Stimulated activated CD4-positive, alpha-beta T cell treated with anti-CD3 and anti-CD28 coated beads, Interleukin-15, amount 100 ng/mL, for 48 hours (primary cell): ENCODE measurements at places on chromosomes 3 and 15.

DNA sequence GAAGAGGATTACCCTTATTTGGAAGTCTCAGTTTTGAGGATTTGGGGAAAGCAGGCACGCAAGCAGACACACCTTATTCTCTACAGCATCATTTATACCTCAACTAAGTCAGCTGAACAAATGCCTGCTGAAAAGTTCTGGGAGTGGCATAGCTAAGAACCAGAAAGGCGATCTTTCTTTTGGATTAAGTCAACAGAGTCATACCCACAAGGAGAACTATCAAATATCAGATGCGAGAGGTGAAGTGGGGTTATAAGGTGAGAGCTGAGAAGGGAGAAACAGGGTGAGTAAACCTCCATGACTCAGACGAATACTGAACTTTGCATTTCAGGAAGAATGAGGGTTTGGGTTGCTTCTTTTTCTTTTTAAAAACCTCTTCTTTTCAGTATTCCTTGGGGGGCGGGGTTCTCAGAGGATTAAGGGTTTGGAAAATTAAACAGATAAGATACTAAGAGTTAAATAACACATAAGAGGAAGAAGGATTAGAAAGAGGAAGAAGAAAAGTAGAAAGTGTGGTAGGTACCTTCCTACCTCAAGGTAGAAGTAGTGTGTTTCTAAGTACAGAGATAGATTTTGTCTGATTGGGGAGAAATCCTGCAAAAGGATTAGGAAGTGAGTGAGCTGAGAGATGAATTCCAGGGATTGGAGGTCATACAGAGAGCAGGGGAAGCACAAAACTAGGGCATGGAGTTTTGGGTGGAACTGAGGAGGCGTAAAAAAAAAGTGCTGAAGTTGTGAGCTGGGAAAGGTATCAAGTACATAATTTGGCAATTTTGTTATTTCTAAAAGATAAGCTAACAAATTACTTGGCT is 41.3 kb upstream of the ICE2 start:
- DNase-seq: no peak

GRCh38 chr3:23484386-23484785 is 281.3 kb downstream of the UBE2E2 start:
- DNase-seq: no peak

DNA sequence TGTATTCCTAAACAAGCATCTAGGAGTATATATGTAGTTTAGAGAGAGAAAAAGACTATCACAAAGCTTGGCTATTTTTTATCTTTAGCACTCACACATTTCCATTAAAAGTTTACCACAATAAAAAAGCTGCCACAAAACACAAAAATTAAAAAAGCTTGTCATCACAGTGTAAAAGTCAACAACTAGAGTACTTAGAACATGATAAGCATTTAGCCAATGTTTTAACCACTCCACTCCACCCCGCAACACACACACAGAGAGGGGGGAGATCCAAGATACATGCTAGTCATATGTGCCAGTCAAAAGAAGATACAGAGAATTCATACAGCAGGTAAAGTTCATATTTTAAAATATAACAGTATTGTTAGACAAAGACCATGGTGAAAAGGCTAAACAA is 79.7 kb downstream of the STAG1 start:
- no peak for DNase-seq

GRCh38 chr3:155938409-155938808 is 68.0 kb downstream of the GMPS start:
- DNase-seq: no peak

- DNase-seq: no peak
These were observed 13.1 kb upstream of the GP9 start for GRCh38 chr3:129047553-129047839.

GRCh38 chr3:195004512-195005250 is 266.3 kb downstream of the XXYLT1 start:
- no peak for DNase-seq

DNA sequence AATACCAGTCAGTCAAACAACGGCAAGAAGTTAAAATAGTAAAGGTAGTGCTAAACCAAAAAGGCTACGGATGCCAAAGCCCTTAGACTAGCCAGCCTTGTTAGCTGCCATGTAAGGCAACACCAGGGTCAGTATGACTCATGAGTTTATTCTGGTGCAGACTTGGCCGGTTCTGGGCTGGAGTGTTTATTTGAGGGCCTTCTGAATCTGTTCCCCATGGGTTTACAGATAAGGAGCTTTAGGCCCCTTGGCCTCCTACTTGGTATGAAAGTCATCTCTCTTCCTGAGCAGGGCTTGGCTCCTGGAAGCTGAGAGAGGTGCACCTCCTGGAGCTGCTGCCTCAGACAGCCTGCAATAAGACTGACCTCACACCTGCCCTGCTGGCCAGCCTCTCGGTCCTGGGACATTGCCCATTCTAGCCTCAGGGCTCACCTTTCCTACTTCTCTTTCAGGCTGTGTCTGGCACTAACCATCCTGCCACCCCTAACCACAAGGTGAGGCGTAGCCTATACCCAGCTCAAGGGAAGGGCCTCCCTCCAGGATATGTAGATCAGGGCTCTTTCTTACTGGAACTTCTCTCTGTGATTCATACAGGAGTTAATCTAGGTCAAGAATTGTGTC is 10.4 kb upstream of the RTP1 start:
- no peak for DNase-seq

DNA sequence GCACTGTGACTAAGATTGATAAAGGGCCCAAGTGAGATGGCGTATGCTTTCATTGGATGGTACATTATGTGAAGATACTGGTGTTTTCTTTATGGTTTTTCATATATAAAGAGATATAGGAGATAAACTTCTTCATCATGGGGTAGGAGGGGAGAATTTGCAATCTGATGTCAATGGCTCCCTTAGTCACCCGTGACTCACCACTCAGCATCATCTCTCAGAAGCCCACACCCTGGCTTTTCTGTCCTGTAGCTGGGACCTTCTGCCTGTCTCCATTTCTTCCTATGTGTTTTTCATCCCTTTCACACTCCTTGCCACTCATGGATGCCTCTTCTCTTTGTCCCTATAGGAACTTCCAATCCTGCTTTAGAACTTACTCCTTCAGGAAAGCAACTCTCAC is 114.3 kb upstream of the SEMA6D start:
- no peak for DNase-seq

DNA sequence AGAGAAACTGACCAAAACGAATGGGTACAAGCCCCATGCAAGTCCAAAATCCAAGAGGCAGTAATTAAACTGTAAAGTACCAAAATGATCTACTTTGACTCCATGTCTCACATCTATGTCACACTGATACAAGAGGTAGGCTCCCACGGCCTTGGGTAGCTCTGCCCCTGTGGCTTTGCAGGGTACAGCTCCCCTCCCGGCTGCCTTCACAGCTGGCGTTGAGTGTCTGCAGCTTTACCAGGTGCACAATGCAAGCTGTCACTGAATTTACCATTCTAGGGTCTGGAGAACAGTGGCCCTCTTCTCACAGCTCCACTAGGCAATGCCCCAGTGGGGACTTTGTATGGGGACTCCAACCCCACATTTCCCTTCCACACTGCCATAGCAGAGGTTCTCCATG is 308.6 kb downstream of the TBC1D5 start:
- no peak for DNase-seq

GRCh38 chr3:38131621-38132369 is 5.1 kb downstream of the ACAA1 start:
- no peak for DNase-seq

DNA sequence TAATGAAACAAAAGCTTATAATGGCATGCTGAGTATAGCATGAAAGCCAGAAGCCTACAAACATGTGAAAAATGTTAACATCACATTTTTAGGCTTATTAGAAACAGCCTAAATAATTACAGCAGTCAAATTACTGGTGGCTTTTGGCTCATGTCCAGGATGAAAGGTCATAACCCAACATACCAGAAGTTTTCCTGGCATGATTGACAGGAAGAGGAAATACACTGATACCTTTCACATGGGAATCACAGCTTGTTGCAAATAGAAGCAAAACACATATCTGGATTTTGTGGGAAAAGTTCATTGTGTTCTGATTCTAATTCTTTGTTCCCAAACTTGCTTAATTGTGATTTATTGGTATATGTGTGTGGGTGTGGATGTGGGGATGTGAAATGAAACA is 393.5 kb upstream of the ARRDC4 start:
- DNase-seq: no peak

GRCh38 chr3:64686446-64686908 is 1.3 kb downstream of the ADAMTS9 start:
- DNase-seq: no peak

DNA sequence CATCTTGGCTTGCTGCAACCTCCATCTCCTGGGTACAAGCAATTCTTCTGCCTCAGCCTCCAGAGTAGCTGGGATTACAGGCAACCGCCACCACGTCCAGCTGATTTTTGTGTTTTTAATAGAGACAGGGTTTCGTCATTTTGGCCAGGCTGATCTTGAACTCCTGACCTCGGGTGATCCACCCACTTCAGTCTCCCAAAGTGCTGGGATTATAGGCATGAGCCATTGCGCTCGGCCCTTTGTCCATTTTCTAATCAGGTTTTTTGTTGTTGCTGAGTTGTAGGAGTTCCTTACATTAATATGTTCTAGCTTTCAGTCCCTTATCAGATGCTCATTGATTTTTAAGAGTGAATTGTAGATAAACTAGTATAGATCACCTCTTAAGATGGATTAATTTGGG is 20.3 kb downstream of the RAB5A start:
- no peak for DNase-seq

- no peak for DNase-seq
These were observed 132.1 kb upstream of the TRIM42 start for GRCh38 chr3:140545756-140546155.

DNA sequence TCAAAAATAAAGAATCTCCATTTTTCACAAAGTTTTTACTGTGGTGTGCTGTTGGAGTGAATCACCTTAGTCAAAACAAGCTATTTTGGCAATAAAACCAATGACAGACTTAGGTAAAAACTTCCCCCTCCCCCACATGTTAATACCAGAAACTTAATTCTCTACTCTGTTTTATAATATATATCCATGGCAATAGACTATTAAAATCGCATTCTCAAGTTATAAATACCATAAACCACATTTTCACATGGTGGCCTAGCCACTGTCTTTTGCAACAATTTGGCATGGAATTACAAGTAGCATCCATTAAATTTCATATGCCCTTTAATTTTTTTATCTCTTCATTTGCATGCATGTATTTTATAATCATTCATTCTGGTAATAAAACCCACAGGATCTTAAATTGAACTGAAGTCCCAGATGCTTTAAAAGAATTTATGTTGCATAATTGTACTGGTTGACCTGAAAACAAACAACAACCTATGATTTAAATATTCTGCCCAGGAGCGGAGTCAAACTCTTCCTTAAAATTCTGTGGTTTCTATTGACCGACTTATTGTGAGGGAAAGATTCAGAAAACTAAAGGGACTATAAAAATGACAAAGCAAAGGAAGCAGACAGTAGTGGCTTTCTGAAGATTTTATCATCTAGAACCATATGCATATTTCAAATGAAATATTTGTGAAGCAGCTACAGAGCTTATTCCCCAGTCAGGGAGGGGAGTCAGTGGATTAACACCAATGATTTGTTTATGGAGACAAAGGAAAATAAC is 229.0 kb upstream of the TBL1XR1 start:
- DNase-seq: no peak

- no peak for DNase-seq
These were observed 226.8 kb downstream of the MAGI1 start for GRCh38 chr3:65811892-65812291.

GRCh38 chr3:36075491-36075890 is 304.8 kb upstream of the STAC start:
- DNase-seq: no peak

- no peak for DNase-seq
These were observed 259.4 kb downstream of the TLE3 start for GRCh38 chr15:69838338-69838737.

GRCh38 chr3:109268181-109268580 is 48.1 kb downstream of the DPPA2 start:
- DNase-seq: no peak

GRCh38 chr15:63909819-63910437 is 76.2 kb upstream of the HERC1 start:
- no peak for DNase-seq

- no peak for DNase-seq
These were observed 55.2 kb downstream of the KLHL6 start for GRCh38 chr3:183500319-183500718.

- DNase-seq: no peak
These were observed 80.2 kb downstream of the ABI3BP start for GRCh38 chr3:100912976-100913545.

- no peak for DNase-seq
These were observed 2.0 kb downstream of the DISP2 start for GRCh38 chr15:40360015-40360414.

GRCh38 chr3:54783611-54784010 is 144.2 kb downstream of the LRTM1 start:
- DNase-seq: no peak

GRCh38 chr3:86993704-86994103 is 2.8 kb upstream of the VGLL3 start:
- no peak for DNase-seq

GRCh38 chr3:177606891-177607290 is 409.6 kb upstream of the TBL1XR1 start:
- DNase-seq: no peak

DNA sequence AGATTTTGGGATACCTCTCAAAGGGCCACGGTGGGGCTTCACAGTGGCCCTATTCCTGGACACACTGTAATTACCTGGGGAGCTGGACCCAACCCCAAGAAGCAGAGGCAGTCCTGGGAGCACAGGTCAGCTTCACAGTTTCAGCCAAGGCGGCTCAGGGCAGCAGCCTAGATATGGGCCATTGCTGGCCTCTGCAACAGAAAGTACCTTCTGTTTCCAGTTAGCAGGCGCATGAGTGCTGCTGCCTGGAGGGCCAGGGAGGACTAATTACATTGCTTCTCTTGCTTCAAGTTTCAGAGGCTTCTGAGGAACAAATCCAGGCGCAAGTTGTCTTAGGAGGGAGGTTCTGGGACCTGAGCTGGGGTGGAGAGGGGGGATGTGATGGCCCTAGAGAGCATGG is 13.5 kb upstream of the DUSP7 start:
- DNase-seq: no peak

DNA sequence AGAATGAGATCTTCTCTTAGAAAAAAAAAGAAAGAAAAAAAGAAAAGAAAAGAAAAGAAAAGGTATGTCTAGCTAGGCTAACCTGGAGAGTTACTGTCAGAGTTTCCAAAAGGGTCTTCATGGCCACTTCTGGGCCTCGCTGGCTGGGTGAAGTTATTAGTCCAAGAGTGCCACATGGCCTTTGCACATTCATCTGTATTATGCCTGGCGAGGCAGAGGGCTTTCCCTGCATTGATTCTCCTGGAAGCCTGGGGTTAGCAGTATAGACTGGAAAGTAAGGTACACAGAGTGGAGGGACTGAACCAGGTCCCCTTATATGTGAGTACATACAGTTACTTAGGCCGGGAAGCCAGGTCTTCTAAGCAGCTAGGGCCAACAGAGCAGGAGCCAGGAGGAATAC is 54.8 kb upstream of the CGNL1 start:
- DNase-seq: no peak

- no peak for DNase-seq
These were observed 67.9 kb downstream of the FEM1B start for GRCh38 chr15:68345481-68345880.
